ENCODE measurements at places on chromosomes 4 and X. TPM values are rescaled to one million over a fixed set of nuclear protein-coding genes. Genes with fewer than 3 reads are reported as not detected.

CXCL13 gene
- not detected for total RNA-seq

GRCh38 chr4:56799824-56800756 is 21.4 kb downstream of the SPINK2 start:
- peak; percentile 87 for DNase-seq

PCSK1N gene
- total RNA-seq = not detected

DNA sequence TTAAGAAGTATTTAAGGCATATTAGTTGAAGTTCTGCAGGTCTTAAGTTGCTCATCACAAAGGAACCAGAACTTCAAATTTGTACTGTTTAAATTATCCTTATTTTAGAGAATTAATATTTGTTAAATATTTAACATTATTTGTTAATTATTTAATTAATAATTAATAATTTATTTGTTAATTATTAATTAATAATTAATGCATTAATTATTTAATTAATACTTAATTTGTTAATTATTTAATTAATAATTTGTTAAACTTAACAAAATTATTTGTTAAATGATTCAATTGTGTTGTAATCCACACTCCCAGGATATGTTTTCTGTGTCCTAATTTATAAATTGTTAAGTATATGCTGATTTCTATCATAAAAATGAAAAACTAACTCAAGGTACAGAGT is 129.4 kb downstream of the GLRA3 start:
- DNase-seq = no peak

DNA sequence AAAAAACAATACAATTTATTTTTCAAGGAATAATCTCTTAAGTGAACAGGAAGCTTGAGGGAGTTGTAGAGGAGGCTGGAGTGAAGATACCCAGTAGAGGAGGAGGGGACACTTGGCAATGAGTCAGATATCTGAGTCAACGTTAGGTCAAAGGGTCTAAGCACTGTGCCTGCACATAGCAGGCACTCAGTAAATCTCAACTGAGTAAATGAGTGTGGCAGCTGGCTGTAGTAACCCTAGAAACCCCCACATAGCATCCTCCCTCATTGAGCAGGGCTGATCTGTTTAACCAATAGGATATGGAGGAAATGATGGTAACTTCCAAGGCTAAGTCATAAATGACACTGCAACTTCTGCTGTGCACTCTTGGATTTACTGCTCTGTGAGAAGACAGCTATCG is 186.0 kb upstream of the FAM241A start:
- DNase-seq = no peak

GRCh38 chrX:140723121-140723715 is 13.7 kb downstream of the LINC00632 start:
- DNase-seq = no peak

AMBN gene
- not detected for total RNA-seq

- DNase-seq = no peak
Observed at GRCh38 chr4:183343730-183344129, 21.5 kb upstream of the CLDN24 start.

DNA sequence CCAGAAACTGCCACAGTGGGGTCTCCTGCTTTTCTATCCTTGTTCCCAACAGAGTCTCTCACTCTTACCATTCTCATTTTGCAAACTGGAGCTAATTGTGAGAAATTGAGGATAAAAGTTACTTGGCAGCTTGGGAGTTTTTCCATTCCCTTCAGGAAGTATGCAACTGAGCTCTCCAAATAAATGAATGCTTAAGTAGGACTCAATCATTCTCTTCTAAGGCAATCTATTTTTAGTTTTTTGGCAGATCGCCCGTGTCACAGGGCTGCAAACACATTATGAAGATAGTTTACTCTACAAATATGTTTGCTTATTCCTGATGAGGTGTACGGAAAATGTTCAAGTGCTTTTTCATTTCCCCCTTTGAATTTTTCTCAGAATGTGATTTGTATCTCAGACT is 5.3 kb downstream of the ASB11 start:
- DNase-seq = no peak

DNA sequence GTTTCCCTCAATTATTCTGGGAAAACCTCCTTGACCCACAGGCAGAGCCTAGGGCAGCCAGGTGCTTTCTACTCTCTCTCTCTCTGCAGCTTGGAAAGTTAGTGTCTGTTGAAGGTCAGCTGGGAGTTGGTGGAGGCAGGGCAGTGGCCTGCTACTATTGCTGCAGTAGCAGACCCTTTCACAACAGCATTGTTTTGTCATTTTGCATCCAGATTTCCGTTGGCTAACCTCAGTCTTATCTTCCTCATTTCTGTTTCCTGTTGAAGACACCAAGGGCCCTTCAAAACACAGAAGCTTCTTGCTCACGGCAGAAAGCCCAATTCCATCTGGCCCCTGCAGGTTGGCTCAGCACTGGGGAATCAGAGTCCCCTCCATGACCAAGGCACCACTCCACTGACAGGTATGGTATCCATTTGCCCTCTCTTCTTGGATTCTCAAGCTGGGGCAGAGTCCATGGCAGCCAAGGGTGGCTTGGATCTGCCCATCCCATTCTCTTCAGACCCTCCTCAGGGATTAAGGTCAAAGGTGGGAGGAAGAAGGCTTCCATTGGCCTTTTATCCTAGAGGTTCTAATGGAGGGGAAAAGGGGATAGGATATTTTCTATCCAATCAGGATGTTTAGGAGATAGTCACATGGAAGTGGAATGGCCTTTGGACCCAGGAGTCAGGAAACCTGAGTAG is 24.6 kb downstream of the VSIG4 start:
- peak; percentile 50 for DNase-seq

- no peak for DNase-seq
Observed at GRCh38 chrX:107154787-107155620, 36.4 kb upstream of the RBM41 start.

GRCh38 chr4:140229881-140230280 is 75.9 kb upstream of the MAML3 start:
- DNase-seq = no peak

DNA sequence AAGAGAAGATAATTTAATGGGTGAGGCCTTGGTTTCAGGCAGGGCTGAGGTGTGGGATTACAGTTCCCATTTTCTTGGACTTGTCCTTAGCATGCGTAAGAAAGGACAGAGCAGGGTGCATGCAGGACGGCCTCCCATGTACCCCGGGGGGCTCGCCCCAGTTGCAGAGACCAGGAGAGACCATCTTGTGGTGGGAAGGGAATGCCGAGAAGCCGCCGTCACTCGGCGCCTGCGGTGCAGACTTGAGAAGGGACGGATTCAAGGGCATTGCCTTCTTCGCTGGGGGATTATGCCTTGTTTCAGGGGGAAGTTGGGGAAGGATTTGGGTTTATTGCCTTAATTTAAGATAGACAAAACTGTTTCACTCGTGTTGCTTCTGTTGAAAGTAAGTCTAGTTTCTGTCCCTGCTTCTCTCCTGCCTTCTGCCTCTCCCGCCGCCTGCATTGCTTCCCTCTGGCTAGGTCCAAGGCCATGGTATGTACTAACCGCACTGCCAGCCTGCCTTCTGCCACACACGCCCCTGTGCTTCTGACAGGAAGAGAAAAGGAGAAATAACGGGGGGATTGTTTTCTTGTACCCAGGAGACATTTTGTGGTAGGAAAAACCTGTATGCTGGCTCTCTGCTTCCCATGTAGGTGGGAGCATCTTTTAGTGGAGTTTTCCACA is 175.9 kb downstream of the DCLK2 start:
- no peak for DNase-seq

VCX gene
- not detected for total RNA-seq

FHDC1 gene
- total RNA-seq = 0.27 TPM
